ENCODE measurements at places on chromosomes 11 and 22.

GRCh38 chr11:73990730-73991129, 8.1 kb upstream of the UCP2 start:
- DNase-seq = no peak

DNA sequence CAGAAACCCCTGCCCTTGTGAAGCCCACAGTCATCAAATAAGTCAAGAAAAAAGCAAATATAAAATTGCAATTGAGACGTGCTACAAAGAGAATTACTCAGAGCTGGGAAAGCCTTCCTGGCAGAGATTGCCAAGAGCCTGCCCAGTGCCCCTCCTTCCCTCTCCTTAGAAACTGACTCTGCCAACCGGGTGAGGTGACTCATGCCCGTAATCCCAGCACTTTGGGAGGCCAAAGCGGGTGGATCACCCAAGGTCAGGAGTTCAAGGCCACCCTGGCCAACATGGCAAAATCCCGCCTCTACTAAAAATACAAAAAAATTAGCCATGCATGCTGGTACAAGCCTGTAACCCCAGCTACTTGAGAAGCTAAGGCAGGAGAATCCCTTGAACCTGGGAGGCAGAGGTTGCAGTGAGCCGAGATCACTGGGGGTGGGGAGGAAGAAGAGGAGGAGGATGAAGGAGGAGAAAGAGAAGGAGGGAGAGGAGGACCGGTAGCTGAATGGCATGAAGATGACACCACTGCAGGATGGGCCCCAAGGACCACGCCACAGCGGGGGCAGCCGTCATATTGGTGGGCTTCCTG, 76.1 kb upstream of the RTL6 start:
- DNase-seq = no peak

DNA sequence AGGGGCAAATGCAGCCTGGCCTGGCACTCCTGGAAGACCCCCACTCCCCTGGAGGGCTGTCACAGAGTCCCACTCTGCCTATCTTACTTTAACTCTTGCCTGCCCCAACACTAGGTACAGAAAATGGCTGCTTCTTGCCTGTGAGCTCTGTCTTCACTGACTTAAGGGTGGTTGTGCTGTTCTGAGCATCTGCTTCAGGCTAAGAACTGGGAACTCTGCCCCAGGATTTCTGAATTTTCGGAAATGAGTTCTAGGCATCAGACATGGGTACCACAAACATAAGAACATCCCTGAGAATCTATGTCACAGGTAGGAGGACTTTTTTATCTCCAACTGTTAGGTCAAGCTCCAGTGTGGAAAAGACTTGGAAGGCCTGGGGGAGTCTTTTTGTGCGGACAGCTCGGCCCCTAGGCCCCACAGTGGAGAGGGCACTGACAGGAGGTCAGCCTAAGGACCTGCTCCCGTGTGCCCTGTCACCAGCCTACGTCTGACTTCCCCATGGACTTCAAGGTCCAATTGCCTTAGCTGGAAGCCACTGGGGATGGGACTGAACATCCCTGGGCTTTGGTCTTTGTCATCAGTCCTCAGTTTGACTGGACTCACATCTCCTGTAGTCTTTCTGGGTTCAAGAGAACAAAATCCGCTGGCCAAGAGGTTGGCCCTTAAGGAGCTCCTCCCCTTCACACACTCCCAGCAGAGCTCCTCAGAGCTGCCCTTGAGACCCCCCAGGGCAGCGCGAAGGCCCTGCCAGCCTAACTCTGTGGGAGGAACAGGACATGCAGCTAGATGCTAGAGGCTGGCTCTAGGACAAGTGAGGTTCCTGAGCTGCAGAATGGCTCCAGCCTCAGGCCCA, 31.9 kb downstream of the PPP2R1B start:
- DNase-seq = no peak

DNA sequence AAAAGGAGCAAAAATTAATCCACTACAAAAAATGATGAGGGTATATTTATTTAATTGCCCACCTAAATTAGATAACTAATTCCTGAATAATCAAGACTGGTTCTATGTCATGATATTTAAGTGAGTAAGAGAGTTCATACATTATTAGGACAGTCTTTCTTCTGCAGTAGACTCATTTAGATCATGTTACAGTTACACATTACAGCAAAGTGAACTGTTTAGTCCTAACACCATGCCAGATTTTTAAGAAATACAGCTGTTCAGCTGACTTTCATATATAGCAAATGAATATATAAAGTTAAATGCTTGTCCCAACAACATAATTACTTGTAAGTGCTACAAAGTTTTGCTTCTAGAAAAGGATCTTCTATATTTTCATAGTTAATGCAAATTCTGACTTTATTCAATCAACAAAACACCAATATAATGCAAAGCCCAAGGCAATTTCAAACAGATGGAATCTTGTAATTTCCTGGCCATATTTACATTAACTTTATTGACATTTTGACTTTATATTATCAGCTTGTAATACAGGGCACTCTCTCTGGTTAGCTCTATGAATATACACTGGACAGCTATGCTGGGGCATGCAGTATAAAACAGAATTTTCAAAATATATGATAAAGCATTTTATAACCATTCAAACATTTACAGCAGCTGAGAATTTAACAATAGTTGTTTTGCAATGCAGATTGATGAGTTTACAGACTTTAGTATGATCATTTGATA, 45.7 kb upstream of the TP53AIP1 start:
- DNase-seq = no peak

DNA sequence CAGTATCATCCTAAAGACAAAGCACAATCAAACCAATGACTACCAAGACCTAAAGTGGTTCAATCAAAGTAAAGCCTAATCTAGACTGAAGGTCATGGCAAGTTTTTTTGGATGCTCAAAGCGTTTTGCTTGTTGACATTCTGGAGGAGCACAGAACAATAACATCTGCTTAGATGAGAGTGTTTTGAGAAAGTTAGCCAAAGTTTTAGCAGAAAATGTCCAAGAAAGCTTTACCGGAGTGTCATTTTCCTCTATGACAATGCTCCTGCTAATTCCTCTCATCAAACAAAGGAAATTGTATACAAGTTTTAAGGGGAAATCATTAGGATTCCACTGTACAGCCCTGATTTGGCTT, 256.9 kb upstream of the FAT3 start:
- no peak for DNase-seq

GRCh38 chr11:31641477-31642062, 132.0 kb downstream of the ELP4 start:
- no peak for DNase-seq

DNA sequence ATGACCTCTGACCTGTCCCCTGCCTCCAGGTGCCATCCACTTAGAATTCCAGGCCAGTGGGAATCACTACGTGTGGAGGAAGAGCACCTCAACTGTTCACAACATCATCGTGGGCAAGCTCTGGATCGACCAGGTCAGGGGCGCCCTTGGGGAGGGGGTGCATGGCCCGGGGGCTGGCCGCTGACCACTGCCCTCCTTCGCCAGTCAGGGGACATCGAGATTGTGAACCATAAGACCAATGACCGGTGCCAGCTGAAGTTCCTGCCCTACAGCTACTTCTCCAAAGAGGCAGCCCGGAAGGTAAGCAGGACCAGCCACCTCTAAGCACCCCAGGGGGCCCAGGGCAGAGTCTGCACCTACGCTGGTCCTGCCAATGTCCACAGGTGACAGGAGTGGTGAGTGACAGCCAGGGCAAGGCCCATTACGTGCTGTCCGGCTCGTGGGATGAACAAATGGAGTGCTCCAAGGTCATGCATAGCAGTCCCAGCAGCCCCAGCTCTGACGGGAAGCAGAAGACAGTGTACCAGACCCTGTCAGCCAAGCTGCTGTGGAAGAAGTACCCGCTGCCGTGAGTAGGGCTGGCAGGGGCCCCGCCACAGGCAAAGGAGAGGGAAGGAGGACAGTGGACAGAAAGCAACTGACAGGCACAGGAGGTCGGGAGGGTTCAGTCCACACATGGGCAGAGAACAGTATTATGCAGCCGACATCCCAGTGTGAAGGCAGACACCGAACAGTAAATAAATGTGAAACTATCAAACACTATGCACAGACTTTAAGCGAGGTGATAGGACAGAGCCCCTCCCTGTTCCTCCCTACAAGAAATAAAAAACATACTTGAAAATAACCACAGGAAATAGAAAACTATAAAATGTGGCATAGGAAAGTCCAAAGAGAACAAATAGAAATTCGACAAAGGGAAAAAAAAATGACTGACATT, 74.9 kb downstream of the MORC2 start:
- no peak for DNase-seq

GRCh38 chr22:18050065-18050464, 25.7 kb upstream of the MICAL3 start:
- no peak for DNase-seq

GRCh38 chr22:44668190-44668885, 33.7 kb upstream of the PRR5 start:
- peak; percentile 51 for DNase-seq

GRCh38 chr11:68142028-68142412, 20.8 kb upstream of the CHKA start:
- peak; percentile 5 for DNase-seq

GRCh38 chr11:34251589-34251980, 106.2 kb downstream of the ABTB2 start:
- DNase-seq = no peak

DNA sequence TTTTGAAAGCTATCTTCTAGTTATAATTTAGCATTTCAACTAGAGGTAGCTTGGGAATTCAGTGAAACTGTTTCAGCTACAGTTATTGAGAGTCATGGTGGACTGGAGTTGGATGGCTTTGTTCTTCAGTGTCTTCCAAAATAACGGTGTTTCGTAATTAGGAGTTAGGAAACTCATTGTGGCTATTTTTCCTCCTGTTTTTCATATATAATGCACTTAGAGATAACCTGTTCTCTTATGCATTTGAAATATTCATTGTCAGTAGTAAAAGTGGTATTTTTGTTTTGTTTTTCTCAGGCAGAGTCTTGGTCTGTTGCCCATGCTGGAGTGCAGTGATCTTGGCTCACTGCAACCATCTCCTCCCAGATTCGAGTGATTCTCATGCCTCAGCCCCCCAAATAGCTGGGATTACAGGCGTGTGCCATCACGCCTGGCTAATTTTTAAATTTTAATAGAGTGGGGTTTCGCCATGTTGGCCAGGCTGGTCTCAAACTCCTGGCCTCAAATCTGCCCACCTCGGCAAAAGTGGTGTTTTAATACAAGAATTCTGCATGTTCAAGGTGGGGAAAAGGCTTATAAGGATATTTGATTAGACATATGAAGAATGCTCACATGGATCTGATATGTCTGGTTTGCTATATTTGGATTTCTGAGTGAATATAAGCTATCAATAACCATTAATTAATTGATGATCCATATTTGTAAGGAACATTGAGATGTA, 12.7 kb downstream of the PDHX start:
- no peak for DNase-seq

- DNase-seq = no peak
Observed at GRCh38 chr11:2314525-2315394, 12.9 kb downstream of the TSPAN32 start.

DNA sequence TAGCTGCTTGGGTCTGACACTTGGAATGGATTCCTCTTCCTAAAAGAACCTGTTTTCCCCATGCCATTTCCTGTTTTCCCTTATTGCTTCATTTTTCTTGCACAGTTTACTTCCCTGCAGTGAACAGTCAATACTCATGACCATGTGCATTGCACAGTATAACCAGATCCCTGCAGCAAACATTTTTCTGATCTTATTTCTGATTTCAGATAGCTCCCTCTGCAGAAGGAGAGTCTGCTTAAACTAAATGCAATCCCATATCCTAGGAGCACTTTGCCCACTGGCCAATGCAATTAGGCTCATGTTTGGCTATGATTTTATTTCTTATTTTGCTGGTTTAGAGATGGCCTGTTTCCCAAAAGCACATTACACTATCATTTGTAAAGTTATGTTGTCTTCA, 96.7 kb upstream of the CD44 start:
- no peak for DNase-seq

DNA sequence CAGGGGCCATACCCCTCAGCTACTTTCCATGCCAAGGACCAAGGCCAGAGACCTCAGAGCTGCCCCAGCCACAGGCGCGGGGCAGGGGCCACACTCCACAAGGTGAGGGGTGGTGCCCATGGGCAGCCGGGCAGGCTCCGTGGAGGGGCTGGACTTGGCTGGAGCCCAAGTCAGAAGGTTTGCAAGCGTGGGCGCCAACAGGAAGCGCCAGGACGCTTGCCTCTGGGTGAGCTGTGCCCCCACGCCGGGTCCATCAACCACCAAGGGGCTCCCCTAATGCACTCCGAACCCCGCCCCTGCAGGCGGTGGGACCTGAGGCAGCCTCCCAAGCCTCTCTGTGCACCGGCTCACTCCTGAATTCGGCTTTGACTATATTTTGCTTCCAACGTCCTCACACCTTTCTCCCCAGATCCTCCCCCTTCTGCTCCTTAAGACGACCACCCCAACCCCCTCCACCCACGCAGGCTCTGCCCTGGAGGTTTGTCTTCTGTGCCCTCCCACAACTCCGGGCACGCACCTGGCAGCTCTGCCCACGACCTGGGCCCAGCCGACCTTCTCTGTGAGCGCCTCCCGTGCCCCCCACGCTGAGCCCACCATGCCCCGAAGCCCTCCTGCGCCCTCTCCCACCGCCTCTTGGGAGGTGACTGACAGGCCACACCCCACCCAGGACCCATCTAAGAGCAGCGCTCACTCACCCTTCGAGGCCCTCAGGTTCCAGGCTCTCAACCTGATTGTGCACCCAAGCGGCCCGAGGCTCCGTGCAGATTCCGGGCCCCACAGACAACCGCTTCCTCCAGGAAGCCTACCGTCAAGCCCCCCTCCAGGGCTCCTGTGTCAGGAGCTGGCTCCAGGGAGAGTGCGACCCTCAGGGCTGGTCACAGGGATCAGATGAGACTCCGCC, 2.6 kb upstream of the PKP3 start:
- no peak for DNase-seq

- peak; percentile 9 for DNase-seq
Observed at GRCh38 chr11:76670485-76671236, at the start of gene LRRC32. Gene LRRC32 (minus strand): TSS chr11:76670747. CDS start chr11:76665954, 4,793 bp downstream.

- no peak for DNase-seq
Observed at GRCh38 chr22:32583921-32584335, 109.3 kb downstream of the FBXO7 start.

GRCh38 chr11:72373163-72373562, 61.2 kb downstream of the CLPB start:
- DNase-seq = no peak

GRCh38 chr22:41308544-41308947, 7.2 kb downstream of the ZC3H7B start:
- no peak for DNase-seq

DNA sequence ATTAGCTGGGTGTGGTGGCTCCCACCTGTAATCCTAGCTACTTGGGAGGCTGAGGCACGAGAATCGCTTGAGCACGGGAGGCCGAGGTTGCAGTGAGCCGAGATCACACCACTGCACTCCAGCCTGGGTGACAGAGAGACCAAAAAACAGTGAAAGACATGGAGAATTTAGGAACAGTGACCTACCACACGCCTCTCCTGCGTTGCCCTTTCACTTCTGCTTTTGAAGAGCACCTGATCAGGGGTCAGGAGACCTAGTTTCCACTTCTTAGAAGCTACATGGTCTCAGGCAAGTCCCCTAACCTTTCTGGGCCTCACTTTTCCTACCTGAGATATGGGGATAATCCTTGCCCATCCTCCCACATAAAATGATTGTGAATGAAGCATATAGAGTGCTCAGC, 12.2 kb downstream of the SLC35C1 start:
- DNase-seq = no peak

- DNase-seq = no peak
Observed at GRCh38 chr11:10108915-10109680, 184.9 kb downstream of the SBF2 start.

All from T-cell (primary cell).